ENCODE measurements at places on chromosomes 5 and 9.

GRCh38 chr5:105752801-105753200 is 1917.9 kb downstream of the EFNA5 start:
- DNase-seq: no peak

- DNase-seq: no peak
Measured at GRCh38 chr9:105393576-105394344, 54.1 kb upstream of the FSD1L start.

DNA sequence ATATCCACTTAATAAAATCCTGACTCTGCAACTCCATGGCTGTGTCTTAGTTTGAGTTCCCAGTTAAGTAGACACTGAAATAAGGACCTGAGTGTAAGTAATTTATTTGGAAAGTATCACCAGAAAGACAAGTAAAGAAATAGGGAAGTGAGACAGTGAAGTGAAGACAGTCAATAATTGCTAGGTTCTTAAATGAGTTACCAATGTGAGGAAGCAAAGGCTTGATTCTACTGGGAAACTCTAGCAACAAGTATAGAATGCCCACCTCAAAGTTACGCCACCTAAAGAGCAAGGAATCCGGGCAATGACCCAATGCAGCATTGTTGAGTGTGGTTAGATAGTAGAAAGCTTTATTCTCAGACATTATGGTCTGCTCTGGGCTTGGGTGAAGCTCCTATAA is 383.9 kb downstream of the TLR4 start:
- DNase-seq: no peak

DNA sequence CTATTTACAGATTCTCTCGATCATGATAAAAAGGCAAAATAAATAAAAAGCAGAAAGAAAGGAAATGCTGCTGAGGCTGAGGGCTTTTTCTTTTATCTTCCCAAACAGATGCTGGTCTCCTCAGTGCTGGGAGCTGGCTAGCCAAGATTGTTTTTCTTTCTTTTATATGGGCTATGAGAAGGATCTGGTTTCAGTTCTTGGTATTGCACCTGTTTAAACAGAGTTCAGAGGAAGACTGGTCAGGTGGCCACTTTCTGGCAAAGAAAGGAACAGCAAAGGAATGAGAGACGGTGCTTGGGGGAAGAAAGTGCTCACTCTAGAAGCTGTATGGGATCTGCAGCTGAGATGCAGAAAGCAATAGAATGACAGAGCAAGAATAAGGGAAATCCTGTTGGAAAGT is 88.9 kb downstream of the SLF1 start:
- DNase-seq: no peak

GRCh38 chr5:4083591-4084337 is 488.1 kb downstream of the IRX1 start:
- no peak for DNase-seq

DNA sequence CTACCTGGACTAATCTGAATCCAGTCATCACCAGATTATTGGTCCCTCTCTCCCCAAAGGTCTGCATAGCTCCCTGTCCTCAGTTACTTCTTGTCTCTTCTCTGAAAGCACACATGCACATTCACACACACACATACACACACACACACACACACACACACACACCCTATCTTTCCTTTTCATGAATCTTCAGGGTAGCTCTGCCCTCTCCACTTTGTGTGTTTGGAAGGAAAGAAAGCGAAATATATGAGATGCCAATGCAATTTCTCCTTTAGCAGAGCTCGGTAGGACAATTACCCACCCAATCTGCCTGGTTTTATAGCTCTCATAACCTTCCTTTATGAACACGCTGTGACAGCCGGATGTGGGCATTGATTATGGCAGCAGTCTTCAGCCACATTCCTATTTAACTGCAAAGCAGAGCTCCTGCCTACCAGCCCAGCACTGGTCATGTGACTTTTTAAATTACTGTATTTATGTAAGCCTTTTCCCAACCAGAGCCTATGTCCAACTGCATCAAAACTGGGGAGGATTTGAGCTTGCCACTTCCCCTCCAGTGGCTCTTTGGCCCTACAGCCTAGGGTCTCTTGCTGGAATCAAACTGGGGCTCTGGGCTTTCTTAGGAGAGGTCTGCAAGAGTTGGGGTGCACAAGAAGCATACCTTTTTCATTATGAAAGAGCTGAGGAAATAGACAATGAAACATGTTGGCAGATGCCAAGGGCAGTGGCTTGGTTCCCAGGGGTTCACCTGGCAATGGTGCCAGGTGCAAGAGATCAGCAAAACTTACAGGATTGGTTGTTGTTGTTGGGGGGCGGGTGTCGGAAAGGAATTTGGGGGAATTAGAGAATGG is 20.8 kb upstream of the MATR3 start:
- no peak for DNase-seq

DNA sequence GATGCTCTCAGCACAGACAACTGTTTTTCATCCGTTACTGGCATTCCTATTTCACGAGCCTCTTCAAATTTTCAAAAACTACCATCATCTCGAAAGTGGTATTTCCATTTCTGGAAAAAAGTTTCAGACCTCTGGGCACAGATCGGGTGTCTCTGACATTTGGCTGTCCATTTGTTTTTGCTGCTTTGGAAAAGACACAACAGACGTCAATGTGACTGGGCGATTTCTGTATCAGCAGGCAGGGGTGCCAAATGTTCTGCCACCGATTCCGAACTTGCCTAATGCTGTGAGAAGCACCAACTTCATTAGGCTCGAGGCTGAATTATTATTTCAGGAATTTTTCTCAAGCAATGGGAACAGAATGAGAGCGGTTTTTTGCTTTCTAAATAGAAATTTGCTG is 105.6 kb downstream of the ARSB start:
- no peak for DNase-seq

DNA sequence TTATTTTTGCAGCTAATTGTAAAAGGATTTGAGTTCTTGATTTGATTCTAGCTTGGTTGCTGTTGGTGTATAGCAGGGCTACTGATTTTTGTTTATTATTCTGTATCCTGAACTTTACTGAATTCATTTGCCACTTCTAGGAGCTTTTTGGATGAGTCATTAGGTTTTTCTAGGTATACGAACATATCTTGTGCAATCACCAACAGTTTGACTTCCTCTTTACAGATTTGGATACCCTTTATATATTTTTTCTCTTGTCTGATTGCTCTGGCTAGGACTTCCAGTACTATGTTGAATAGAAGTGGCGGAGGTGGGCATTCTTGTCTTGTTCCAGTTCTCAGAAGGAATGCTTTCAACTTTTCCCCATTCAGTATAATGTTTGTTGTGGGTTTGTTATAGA is 210.8 kb downstream of the FGF10 start:
- DNase-seq: no peak

DNA sequence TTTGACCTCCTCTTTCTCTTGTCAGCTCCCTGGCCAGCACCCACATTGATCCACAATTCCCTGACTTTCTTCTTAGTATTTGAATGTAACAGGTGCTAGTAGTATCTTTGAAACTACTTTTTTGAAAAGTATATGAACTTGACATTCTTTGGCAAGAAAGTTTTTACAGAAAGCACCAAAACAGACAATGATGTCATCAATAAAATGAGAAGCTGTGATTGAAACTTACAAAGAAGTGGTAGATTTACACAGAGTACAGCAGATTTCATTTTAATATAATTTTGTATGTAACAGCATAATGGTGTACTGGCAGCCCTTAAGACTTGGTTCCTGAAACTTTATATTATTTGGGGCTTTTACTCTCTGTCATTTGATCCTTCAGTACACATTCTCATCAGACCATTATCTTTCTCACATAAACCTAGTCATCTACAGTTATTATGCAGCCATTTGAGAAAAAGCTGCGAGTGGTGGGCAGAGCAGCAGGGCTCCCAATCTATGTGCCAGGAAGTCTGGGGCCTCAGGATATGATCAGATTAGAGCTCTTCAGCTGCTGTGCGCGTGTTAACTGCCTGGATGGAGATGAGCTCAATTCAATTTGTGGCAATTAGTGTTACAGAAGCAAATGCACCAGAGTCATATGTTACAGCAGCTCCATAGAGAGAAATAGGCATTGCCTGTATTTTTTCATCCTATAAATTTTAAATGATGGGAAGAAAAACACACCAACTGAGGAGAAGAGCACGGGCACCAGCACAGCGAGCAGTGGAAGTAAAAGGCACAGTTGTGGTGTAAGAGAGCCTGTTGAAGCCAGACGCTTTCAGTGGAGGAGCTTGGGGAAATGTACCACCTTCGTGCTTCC is 126.1 kb downstream of the STARD4 start:
- peak; percentile 44 for DNase-seq

DNA sequence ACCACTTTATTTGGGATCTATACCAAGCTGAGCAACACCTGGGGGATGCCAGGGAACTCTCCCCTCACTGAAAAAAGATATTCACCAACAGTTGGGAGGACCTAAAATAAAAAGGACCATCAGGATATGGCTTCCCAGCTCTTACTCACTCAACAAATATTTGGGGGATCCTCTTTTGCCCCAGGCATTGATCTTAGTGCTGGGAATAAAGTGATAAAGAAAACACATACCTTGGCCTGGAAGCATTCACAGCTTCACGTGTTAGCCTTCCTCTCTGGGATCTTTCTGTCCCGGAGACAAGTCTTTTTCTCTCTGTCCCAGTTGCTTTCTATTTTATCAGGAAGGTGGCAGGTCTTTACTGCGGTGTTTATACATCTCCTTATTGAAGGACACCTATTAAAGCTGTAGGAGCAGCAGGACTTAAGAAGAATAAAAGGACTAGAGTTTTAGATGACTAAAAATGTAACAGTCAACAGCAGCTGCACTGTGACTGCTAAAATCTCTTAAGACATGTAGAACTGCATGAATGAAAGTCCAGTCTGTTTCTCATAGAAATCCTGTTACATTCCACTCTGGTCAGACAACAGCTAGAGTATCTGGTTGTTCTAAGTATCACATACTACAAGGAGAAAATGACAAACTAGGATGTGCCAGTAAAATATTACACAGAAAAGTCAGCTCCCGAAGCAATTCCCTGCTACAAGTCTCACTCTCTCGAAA is 90.0 kb upstream of the ITGA2 start:
- no peak for DNase-seq

DNA sequence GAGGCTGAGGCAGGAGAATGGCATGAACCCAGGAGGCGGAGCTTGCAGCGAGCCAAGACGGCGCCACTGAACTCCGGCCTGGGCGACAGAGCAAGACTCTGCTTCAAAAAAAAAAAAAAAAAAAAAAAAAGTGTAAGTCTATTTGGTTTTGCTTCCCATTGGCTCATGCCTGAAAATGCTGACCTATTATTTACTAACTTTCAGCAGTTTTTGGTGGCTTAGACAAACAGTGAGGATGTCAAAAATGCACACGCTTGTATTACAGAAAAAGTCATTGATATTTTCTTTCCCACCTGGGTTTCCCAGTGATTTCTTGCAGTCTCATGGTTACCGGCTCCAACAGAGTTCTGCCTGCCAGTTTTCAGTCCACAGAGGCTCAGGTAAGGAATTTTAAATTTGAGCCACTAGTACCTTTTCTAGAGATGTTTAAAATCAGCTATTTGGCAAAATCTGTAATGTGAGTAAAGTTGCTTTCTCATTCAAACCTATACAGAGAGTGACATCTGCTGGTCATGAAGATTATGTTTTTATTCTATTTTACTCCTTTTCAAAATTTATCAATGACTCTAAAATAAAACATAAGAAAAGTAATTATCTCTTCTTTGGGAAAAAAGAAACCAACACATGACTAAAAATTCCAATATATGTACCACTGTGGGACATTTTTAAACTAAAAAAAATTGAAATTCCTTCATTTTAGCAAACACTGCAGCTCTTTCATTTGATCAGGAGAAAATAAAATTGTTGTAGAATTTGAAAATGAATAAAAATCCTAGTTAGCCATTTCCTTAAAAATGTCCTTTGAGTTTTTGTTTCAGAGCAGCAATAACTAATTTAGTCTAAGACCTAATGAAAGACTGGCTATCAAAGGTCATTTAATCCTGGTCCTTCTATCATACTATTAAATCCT is 8.8 kb downstream of the FAM200C start:
- no peak for DNase-seq

- no peak for DNase-seq
Measured at GRCh38 chr5:151897020-151897552, 27.6 kb downstream of the GLRA1 start.

GRCh38 chr5:97102010-97102470 is 40.4 kb downstream of the LIX1 start:
- DNase-seq: no peak

DNA sequence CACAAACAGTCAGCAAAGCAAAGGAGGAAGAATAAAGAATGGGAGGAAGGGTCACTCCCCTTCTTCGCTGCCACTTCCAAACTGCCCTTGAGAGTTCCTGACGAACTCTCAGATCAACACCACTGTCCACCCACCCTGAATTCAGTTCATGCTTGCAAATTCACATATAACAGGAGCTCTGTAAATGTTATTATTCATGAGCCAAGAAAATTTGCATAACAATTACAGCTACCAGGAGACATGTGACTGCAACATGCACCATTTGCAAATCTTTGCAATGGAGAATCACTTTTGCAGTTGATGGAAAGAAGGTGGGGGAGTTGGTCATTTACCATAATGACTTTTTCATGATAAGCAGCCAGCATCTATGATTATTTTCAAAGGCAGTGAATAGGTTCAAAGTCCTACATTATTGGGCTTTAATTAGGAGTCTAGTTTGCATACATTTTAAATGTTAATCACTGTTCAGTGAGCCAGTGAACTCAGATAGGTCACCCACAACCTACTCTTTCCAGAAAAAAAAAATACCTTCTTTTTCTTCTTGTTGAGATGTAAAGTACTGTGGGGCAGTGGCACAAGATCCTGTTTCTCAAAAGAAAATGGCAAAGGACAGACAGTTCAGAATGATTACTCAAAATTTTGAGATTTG is 149.7 kb downstream of the CAAP1 start:
- DNase-seq: no peak

- no peak for DNase-seq
Measured at GRCh38 chr5:43486353-43486752, 2.7 kb upstream of the TMEM267 start.

DNA sequence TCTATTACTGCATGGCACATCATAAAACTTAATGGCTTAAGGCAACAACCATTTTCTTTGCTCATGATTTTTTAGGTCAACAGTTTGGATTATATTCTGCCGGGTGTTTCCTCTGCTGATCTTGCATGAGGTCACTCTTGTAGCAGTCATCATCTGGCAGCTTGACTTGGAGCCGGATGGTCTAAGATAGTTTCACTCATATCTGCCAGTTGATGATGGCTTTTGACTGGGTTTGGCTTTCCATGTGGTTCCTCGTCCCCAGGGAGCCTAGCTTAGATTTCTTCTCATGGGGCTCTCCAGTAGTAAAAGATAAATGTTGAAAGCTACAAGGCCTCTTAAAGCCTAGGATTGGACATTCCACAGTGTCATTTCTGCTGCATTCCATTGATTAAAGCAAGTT is 27.4 kb downstream of the LNPEP start:
- peak; percentile 10 for DNase-seq

DNA sequence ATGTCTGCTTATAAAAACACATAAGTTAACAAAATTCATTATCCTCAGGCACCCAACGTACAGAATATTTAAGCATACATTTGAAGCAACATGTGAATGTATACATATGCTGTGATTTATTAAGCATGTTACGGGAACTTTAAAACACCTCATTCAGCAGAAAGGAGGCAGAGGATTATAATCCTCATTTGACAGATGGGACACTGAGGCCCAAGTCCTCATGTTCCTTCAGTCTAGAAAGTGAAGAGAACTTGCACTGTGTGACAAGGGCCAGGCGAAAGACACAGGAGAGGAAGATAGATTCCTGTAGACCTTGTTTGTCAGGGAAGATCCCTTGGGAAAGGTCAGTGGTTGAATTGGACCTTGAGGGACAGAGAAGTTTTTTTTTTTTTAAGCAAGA is 7.6 kb upstream of the PSMD5 start:
- DNase-seq: no peak
